ENCODE measurements at places on chromosomes 5 and 9. TPM values are rescaled to one million over a fixed set of nuclear protein-coding genes. Genes with fewer than 3 reads are reported as not detected.

The FCN2 gene
- 0.14 TPM for polyA plus RNA-seq

The BNC2 gene
- 10.7 TPM for polyA plus RNA-seq

DNA sequence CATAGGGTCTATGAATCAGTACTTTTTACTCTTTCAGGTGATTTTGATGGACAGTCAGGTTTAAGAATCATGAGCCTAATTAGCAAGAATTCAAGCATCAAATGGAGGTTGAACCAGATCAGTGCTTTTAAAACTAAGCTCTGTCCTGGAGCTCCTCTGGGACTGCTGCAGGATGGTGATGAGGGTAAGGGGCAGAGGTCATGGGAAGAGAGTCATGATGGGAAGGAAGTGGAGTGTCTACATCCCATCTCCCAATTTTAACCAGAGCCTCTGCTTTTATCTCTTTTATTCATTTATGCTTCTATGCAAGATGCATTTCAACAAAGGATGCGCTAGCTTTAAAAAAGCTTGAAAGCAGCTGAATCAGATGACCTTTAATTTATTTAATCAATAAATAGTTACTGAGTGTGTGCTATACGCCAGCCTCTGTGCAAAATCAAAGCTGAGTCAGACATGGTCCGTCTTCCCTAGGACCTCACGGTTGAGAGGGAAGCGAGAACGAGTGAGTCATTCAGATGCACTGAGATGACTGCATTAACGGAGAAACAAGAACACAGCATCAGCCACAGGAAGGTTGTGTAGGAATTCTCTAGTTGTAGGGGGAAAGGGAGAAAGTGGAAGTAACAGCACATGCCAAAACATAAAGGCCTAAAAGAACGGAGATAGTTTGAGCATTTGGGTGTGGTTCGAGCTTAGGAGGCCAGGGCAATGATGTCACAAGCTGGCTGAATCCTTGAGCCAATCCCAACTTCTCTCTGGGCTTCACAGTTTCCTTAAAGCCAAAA is 441.6 kb upstream of the BRINP1 start:
- DNase-seq, result no peak

The CEMIP2 gene
- 52.5 TPM for polyA plus RNA-seq

GRCh38 chr5:60540856-60541805 is 158.8 kb downstream of the DEPDC1B start:
- no peak for DNase-seq

DNA sequence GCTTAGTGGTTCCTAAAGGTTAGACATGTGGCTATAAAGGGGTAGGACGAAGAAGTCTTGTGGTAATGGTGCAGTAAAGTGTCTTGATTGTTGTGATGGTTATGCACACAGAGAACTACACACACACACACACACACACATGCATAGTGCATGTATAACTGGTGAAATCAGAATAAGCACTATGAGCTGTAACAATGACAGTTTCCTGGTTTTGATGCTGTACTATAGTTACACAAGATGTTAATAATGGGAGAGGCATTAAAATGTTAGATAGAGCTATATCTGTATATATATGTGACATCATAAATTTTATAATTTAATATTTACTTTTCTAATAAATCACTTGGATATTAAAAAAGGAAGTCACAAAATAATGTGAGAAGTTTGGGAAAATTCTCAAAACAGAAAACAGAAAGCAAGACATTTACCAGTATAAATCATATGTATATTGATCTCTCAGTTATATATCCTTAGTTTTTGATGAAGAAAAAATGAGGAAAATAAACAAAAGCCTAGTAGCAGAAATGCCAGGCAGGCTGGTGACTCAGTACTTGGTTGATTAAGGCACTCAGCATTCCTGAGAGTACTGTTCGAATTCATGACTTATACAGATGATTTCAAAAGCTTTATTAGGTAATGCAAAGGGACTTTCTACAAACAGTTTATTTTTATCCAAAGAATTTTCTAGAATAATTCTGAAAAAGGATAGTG is 350.5 kb upstream of the DAB2 start:
- DNase-seq, result no peak

GRCh38 chr5:151868451-151868850 is 56.2 kb downstream of the GLRA1 start:
- no peak for DNase-seq

The HSD17B3 gene
- 0.60 TPM for polyA plus RNA-seq

DNA sequence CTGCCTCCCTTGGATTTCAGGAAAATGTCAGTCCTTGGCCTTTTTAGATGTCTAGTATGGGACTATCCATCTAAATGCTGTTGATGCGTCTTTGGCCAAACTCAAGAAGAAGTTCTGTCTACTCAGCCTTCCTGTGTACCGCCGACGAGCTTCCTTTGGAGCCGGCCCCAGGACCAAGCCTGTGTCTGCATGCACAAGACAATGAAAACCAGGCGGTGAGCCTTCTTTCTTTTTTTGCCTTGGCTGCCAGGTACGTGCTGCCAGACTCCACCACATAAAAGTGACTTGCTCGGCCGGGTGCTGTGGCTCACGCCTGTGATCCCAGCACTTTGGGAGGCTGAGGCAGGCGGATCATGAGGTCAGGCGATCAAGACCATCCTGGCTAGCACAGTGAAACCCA is 6.0 kb upstream of the NEURL1B start:
- DNase-seq, result no peak

DNA sequence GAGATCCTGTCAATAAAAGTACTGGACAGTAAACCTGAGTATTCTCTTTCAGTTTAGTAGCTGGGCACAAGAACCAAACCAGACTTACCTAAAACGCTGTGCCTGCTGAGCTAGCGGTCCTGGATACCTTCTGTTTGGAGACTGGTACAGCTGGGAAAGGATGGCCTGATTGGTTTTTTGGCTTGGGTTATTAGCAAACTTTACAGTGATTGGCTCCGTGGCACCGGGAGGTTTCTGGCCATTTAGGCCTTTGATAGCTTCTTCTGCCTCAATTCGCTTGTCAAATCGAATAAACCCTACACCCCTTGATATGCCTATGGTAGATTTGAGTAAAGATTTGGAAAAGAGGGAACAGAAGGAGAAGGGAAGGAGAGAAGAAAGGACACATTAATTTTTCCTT is 124.7 kb downstream of the ELAVL2 start:
- DNase-seq, result no peak

DNA sequence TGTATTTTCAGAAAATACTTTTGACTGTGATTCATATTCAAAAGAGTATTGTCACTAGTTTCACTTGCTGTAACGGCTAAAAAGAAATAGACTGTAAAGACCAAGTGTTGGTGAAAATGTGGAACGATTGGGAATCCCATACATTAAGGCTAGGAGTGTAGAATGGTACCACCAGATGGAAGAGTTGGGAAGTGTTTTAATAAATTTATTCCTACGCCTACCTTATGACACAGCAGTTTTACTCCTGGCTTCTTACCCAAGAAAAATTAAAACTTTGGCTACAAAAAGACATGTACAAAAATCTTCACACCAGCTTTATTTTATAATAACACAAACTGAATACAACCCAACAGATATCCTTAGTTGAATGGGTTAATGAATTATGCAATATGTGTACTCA is 256.2 kb downstream of the TAF11L14 start:
- no peak for DNase-seq

The NREP gene
- 1,243 TPM for polyA plus RNA-seq

Measured in right lung (tissue), 10 donors.